ENCODE measurements at places on chromosomes 1 and 21.

DNA sequence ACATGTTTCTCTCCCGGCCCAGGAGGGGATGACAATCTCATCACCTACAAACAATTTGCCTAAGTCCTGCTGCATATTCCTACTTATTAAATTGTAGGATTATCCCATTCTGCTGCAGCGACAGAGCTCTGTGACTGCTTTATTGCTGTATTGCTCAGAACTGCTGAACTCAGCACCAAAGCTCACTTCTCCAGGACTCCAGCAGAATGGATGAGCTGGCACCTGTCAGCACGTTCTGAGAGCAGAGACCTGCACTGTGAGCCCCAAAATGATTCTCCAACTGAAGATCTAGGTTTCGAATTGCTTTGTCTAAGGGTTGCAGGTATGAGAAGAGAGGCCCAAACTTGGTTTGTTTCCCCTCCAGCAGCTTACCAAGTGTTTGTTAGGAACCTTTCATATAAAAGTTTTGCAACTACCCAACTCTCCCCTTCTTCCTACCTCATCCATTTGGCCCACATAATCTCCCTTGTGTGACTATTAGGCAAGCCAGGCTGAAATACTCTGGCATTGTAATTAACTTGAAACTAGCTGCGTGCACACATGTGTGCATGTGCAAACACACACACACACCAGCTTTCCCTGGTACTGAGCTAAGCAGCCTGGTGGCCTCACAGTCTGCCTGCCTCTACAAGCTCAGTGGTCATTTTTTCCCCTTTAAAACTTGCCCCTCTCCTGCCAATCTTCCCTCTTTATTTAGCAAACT is 161.4 kb upstream of the CAMK1G start:
- DNase-seq, result no peak

GRCh38 chr1:243930822-243931671 is 81.0 kb upstream of the AKT3 start:
- no peak for DNase-seq

- DNase-seq, result no peak
Observed at GRCh38 chr1:111967067-111967690, 22.3 kb downstream of the KCND3 start.

DNA sequence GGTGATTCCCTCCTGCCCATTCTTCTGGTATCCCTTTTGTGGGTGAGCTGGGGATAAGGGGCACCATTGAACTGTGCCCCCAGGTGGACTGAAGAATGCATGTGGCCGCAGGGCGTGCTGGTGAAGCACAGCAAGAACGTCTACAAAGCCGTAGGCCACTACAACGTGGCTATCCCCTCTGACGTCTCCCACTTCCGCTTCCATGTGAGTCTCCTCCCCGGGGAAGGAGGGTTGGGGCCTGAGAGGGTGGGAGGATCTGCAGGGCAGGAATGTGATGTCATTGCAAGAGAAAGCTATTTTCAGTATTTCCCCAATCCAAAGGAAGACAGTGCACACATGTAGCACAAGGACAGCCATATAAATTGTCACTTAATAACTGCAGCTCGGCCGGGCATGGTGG is 7.5 kb upstream of the KPNA6 start:
- no peak for DNase-seq

DNA sequence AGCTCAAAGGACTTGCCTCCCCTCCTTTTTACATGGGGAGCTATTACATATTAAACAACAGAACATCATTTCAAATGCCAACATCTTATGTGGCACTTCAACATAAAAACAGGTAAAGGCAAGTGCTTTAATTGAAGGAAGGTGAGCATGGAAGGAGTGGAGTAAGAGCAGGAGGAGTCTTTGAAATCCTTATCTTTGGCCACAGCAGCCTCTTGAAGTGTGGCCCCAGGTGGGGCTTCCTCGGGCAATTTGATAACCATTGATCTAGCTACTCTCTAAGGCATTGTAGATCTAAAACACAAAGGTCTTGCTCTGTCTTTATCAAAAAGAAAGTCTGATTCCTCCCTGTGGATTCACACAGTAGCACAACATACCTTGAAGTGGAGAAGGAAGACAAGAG is 70.9 kb upstream of the PPP2R5A start:
- no peak for DNase-seq

DNA sequence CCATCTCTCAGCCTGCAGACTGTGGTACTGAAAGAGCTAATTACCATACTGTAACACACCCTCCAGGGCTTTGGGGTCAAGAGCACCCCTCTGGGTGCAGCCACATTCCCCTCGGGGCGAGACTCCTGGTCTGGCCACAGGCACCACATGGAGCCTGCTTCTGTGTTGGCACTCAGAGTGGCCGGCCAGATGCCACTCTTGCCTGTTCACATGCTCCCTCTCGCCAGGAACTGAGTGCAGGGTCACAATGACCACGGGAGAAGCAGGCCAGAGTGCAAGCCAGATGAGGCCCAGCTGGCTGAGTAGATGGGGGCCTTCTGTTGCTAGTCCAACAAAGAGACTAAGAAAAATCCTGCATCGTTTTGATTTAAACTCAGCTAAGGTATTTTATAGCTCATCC is 864.0 kb downstream of the KCNT2 start:
- DNase-seq, result no peak

All from hippocampal formation (tissue), 2 donors.